ENCODE measurements at places on chromosomes 7 and 10.

DNA sequence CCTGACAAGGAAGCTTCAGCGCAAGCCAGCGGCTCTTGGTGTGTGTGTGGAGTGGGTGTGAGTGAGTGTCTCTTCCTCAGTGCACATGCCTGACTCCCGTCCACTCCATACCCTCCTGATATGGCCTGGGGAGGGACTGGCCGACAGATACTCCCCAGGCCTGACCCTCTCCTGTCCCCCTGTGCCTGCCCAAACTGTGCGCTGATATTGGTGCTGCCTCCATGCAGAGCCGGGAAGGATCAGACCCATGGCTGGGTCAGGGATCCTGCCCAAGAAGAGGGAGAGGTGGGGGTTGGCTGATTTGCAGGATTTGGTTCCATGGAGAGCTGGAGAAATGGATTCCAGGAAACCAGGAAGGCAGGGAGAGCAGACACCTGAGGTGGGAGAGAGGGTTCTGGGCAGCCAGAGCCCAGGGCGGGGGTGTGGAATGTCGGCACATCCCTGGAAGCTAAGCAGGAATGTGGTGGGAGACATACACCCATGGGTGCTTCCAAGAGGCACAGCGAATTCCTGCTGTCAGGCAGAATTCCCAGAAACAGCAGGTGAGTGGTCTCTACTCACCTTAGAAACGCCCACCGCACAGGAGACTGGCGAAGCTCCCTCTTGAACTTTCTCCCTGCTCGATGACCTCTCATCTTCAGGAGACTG, 6.3 kb downstream of the CALML5 start:
- no peak for DNase-seq

GRCh38 chr10:21661935-21662334, 127.9 kb downstream of the MLLT10 start:
- no peak for DNase-seq

DNA sequence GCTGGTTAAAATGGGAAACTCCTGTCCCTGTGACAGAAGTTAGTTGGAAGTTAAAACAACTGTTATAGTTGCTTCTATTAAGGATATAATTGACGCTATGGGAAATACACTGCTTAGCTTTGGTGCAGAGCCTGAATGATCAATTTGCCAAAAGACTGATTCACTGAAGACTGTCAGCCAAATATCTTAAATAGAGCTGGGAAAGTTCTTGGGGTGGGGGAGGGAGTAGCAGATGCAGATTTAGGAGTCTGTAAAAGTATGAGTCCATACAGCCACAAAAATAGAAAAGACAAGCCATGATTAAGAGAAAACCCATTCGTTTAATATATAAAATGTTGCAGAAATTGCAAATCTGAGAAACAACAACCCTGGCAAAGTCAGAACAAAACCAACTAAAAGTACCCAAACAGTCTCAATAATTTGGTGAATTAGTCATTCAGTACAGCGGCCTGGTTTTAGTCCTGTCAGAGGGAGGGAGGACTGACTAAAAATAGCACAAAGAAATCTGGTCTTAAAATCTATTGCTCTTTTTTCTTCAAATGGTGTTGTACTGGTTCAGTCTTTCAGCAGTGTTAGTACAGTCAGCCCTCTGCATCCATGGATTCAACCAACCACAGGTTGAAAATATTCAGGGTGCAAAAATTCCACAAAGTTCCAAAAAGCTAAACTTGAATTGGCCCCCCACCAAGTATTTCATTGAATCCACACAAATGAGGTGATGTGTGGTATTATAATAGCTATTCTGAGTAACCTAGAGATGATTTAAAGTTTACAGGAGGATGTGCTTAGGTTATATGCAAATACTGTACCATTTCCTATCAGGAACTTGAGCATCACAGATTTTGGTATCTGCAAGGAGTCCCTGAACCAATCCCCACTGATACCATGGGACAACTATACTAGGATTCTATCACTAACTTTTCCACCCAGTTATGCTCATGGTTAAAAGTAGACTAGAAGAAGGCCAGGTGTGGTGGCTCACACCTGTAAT, 30.0 kb downstream of the STK17A start:
- peak; percentile 31 for DNase-seq

DNA sequence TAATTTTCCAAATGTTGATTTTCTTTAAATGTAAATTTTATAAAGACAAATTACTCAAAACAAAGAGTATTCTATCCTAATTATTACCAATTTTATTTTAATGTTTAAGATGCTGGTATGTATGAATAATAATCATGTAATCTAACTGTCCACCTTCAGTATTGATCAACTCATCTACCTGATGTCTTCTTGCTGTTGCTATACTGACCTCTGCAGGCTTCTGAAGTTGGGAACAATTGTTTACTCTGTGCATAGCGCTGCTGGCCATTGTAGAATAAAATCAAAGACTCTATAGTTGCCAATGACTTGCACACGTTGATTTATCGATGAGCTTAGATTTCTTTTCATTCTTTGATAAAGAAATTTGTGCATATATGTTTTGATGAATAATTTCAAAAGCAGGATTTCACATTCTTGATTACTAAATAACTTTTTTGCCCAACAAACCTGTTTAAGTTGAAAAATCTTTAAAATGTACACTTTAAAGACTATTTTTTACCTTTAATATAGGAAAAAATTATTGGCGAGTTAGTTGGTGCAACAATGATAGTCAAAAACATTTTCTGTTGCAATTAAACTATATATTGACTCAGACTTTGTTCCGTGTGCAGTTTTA, 282.3 kb downstream of the TFEC start:
- no peak for DNase-seq

- no peak for DNase-seq
Observed at GRCh38 chr7:91436655-91437054, 172.4 kb downstream of the FZD1 start.

DNA sequence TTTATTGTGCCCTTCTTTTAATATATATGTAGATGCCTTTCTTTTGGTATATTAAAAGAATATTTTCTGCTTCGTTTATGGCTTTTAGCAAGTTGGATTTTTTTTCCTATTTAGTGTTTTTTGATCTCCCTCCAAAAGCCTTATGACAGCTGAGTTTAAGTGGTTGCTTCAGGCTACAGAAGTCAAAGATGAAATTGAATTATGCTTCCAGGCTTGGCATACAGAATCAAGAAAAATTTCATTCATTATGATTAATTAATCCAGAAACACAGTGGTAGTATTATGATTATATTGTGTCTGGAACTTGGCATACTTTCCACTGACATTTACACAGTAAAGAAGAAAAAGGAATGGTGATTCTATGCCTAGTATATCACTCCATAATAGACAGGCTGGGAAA, 63.8 kb upstream of the SEM1 start:
- DNase-seq: no peak

DNA sequence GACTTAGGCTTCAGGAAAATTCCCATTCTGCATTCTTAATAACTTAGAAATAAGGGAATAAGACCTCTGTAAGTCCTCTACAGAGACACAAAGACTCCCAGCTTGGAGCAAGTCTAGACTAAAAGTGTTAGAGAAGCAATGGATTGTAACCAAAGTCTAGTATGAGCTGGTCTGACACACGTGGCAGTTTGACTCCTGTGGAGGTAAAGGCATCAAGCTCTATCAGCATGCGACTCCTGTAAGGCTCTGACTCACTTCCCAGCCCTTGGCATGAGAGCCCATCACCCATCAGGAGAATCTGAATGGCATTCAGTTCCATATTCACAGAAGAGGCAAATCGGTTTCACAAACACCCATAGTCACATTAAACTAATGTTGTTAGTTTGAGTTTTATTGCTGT, 4.4 kb upstream of the VSTM4 start:
- no peak for DNase-seq

DNA sequence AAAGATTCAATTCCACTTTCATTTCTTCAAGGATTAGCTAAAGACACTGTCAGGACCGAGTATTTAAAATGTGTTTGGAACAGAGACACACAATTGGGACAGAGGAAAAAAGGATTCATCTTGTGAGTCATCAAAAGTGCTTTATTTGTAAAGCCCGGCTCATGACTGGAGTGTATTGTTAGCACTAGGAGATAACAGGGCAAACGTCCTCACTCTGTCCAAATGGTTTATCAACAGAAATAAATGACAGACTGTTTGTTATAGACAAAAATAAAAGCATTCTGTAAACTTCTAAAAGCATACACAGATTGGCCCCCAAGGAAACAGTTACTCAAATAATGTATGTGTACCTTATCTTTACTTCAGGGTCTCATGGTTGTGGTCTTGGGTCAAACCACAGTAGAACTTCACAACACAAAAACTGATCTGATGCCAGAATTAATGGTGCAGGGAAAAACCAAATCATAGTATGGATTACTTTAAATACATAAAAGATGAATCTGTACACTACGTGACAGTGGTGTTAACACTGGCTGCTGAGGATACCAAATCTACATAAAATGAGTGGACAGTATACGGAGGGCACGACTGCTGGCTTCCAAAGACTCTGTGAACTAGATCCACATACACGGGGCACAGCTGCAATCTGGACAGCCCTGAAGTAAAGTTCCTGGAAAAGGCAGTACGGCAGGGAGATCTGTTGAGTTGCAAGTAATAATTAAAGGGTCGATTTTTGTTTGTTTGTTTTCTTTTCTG, 179.4 kb downstream of the PIP4K2A start:
- peak; percentile 78 for DNase-seq

DNA sequence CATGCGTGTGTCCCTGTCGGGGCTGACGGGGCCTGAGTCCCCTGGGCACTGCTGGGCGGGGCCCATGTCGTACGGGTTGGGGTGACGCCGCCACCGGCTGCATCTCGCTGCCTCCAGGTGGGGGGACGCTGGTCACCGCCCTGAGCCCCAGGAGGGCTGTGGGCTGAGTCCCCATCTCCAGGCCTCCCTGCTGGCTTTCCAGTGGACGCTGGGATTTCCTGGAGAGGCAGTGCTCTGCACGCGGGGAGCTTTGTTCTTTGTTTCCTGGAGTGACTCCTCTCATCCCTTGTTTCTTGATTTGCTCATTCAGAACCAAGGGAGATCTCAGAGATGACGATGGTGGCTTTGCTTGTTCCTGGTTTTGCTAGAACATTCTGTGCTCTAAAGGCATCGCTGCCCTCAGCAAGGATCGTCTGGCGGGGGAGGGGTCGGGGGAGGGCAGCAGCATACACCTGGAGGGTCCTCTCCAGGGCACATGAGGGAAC, 21.0 kb downstream of the PWWP2B start:
- no peak for DNase-seq

DNA sequence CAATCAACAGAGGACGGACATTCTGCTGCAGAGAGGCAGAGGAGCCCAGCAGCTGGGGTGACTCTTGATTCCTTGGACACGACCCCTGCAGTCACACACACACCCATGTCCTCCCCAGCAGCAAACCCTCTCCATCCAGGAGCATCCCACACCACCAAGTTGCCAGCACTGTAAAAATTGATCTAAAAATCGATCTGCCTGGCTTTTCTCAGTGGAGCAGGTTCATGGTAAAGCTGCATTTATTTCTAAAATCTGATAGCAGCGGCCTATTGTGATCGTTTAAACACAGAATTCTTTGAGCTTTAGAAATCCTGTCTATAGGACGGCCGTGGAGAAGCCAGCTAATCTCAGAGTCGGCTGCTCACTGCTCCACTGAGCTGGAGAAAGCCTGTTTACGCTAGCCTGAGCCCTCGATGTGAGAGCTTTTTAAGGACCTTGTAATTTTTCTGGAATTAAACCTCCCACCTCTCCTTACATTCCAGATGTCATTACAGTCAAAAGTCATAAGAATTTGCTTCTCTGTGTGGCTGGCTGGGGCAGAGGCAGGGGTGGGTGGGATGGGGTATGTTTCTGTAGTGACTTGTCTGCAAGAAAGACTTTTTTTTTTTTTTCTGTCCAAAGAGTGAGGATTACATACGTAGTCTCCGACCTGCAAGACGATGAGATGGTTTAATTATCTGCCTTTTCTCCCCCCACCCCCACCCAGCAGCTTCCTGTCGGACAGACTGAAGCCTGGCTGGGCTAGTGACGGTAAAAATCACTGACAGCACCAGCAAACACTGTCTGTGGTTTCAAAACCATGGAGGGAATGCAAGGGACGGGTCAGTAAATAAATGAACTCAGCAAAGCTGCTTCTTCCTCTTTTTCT, 31.6 kb downstream of the TRIM8 start:
- DNase-seq: peak; percentile 61

DNA sequence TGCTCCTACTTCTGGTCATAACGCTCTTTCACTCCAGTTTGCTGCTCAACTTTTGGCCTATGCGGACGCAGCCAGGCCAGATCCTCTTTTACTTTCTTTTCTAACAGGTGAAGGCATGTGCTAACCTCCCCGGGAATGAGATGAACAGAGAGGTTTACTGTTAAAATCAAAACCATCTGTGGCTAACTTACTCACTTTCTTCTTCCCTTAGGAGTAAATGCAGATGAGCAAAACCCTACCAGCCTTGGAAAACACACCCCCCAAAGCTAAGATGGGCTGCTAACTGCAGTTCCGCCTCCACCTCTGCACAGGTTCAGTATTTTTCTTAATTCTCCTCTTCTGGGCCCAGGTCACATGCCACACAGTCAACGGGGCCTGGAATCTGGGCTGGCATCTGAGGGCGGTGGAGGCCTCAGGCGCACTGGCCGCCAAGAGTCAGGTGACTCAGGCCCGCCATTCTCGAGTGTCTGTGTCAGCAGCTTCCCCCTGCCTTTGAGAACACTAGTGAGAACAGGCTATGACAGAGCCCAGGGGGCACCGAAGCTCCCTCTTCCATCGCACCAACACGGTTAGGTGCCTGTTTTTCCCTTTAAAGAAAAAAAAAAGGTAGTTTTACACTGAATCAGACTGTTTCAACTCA, 11.1 kb downstream of the FAM53B start:
- no peak for DNase-seq

GRCh38 chr7:542713-543500, 23.3 kb upstream of the PDGFA start:
- no peak for DNase-seq

- DNase-seq: no peak
Observed at GRCh38 chr10:61160253-61160652, 216.3 kb upstream of the RHOBTB1 start.

- peak; percentile 20 for DNase-seq
Observed at GRCh38 chr7:44348300-44348699, 22.9 kb upstream of the CAMK2B start.

DNA sequence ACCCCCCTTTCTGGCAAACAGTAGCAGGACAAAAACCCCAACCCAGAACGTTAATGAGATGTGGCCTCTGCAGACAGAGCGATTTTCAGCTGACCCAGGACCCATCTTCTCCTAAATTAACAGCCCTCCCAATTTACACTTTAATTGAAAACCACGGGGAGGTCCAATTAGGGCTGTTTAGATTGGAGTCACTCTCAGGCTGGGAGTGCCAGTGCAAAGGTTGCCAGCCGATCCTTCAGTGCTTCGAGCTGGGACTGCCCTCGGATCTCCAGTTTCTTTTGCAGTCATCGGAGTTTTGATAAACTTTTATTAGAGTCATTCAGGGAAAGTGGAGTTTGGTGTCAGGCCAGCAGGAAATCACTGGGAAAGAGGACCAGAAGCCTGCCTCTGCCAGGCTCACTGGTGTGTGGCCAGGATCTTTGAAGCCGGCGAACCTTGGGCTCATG, 108.0 kb downstream of the DOCK1 start:
- no peak for DNase-seq

GRCh38 chr7:5774790-5775189, 6.7 kb downstream of the RNF216 start:
- DNase-seq: no peak

DNA sequence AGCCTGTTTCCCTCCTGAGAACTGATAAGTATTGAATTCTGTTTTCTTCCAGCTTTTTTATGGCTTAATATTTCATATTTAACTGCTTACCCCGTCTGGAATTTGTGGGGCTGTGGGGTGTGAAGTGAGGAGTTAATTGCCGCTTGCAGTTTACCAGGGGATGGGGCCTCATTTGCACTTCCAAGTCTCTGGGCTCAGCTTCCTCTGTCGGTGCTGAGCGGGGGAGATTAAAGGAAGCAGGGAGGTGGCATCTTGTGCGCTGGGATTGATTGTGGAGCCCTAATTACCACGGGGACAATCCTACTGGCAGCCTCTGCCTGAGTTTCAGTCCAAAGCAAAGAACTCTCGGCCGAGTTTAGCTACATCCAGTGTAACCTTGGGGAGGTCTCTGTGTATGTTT, 33.4 kb downstream of the ELFN1 start:
- no peak for DNase-seq
